ENCODE measurements at places on chromosomes 5 and 9.

DNA sequence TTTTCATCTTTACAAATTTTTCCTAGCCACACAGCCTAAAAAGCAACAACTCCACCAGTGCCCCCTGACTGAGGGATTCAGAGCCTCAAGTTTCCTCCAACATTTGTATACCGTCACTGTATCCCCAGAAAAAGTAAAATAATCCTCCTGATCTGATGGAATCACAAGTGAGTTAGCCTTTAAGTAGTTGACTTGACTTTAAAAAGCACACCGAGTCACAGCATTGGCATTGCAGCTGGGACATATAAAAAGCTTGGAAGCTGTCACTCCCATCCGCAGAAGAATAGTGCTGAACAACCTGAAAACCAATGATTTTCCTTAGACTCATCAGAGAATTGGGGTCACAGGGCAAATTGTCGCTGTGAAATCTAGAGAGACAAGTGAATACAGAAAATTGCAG is 41.6 kb upstream of the FBN2 start:
- peak; percentile 23 for DNase-seq

DNA sequence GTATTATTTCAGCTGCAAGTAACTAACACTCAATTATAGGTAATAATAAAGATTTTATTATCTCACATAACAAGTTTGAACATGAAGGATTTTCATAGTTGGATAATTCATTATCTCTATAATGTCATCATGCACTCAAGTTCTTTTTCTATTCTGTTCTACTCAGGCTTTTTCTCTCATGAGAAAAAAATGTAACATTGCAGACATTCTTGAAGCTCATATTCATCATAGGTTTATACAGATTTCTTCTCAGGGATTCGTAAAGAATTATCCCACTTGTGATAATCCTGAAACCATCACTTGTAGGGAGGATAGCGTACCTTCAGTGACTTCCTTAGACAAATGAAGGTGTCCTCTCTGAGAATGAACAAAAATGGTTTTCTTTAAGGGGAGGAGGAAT is 150.3 kb downstream of the XRCC4 start:
- no peak for DNase-seq

- no peak for DNase-seq
Measured at GRCh38 chr5:171721464-171721863, 64.2 kb upstream of the SMIM23 start.

- DNase-seq, result no peak
Measured at GRCh38 chr5:113202746-113203716, 226.4 kb downstream of the DCP2 start.

DNA sequence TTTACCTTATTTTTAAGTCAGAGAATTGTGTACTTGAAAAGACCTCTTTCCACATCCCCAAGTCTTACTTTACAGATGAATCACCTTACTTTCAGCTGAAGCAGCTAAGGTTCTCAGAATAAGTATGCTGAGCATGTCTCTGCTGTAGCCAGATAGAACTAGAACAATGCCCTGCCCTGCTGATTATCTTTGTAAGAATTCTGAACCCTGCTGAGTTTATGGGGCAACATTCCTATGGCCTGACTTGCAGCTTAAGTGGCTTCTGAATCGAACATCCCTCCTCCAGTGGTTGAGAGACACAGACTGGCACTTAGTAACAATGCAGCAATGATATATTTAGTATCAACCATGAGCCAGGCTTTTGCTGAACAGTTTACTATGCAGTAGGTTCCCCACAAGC is 592.0 kb upstream of the WWC1 start:
- DNase-seq, result peak; percentile 82

DNA sequence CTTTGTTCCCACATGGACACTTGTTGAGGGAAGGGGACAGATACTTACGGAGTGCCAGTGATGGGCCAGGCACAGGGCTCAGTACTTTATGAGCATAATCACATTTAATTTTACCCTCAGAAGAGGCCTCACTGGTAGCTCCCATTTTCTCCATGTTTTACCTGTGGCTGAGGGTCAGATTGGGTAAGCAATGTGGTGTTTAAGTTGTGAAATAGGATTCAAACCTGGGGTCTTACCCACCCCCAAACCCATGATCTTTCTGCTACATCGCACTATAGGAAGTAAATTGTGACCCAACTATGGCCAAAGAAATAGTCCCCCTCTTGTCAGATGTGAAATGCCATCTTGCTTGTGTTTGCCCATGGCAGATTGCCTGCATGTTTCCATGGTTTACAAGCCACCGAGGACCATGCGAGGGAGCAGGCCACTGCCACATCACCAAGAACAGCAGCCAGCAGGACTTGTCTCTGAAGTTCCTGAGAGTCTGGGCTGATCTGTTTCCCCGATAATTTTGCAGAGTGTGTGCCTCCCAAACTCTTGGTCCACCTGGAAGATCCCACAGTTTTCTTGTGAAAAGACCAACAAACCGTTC is 95.4 kb downstream of the MACROH2A1 start:
- no peak for DNase-seq

DNA sequence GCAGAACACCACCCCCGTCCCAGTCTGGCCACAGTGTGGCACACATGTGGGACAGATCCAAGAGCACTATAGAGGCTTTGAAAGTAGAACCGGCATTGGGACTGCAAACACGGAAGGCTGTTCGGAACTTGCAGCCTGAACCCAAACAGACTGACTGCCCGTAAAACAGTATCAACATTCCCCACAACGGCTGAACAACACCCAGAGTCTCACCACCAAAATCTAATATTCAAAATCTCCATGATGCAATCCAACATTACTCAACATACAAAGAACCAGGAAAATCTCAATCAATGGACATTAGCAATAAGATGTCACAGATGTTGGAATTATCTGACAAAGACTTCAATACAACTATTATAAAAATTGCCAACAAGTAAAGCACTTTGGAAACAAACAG is 82.3 kb downstream of the ROR2 start:
- no peak for DNase-seq

DNA sequence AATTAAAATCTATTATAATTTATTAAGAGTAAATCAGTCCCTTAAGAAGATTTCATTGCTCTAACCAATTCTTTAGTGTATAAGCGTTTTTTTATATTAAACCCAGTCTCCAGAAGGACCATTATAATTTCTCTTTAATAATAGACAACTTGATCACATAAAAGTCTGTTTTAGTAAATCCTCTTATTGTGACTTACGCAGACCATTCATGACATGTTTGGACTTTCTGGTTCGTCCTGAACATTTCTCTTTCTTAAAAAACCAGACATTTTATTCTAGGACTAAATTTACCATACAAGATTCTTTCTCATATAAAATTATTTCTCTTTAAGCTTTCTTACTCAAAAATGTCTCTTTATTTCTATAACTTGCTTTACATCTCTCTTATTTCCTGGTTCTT is 196.2 kb upstream of the RAI14 start:
- DNase-seq, result no peak

DNA sequence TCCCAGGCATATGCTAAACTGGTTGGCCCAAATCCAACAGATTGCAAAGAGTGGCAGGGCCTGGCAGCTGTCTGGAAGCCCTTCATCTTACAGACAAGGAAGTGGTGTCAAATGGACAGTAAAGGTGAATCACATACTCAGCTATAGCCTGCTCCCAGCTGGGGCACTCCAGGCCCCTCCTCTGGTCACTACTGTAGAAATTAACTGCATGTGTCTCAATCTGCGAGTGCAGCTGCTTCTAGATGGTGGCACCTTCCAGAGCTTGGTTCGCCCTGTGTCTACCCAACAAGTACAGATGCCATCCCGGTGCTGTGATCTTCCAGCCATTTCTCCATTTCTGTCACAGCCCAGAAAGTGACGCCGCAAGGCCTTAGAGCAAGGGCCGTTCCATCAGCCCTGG is 50.2 kb downstream of the OTULIN start:
- DNase-seq, result peak; percentile 29

- DNase-seq, result no peak
Measured at GRCh38 chr9:109907400-109907799, 127.4 kb downstream of the PALM2AKAP2 start.

DNA sequence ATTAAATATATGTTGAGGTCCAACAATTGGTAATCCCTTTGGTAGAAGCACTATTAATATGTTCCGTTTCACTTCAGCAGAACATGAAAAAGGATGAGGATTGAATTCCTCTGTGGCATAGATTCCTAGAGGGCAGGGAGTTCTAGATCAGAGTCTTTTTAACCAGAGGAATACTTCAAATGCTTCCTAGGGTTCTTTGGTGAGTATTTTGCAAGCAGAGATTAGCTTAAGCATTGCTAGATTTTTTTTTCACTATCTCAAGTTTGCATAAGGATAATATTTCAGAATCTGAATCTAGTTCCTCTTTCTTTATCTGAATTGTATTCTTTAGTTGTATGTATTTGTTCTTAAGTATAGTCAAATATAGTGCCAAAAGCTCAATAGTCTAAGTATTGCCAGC is 116.6 kb upstream of the ADAMTSL1 start:
- no peak for DNase-seq

GRCh38 chr5:148403344-148403743 is 19.6 kb downstream of the FBXO38 start:
- no peak for DNase-seq

DNA sequence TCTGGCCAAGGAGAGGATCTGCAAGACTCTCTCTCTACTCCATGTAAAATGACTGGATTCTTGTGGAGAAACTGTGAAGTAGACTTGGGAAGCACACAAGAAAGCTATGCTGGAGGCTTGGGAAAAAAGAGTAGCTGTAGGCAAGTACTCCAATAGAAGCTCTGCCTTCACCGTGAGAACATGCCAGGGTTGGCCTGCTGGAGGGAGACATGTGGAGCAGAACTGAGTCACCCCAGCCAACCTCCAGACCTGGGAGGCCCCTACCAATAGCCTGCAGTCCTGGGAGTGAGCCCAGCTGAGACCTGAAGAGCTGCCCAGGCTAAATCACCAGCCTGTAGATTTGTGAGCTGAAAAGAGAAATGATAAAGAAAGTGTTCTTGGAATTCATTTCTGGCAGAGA is 66.6 kb downstream of the DEPDC1B start:
- DNase-seq, result no peak

GRCh38 chr5:156799171-156799570 is 50.9 kb upstream of the PPP1R2B start:
- DNase-seq, result no peak

DNA sequence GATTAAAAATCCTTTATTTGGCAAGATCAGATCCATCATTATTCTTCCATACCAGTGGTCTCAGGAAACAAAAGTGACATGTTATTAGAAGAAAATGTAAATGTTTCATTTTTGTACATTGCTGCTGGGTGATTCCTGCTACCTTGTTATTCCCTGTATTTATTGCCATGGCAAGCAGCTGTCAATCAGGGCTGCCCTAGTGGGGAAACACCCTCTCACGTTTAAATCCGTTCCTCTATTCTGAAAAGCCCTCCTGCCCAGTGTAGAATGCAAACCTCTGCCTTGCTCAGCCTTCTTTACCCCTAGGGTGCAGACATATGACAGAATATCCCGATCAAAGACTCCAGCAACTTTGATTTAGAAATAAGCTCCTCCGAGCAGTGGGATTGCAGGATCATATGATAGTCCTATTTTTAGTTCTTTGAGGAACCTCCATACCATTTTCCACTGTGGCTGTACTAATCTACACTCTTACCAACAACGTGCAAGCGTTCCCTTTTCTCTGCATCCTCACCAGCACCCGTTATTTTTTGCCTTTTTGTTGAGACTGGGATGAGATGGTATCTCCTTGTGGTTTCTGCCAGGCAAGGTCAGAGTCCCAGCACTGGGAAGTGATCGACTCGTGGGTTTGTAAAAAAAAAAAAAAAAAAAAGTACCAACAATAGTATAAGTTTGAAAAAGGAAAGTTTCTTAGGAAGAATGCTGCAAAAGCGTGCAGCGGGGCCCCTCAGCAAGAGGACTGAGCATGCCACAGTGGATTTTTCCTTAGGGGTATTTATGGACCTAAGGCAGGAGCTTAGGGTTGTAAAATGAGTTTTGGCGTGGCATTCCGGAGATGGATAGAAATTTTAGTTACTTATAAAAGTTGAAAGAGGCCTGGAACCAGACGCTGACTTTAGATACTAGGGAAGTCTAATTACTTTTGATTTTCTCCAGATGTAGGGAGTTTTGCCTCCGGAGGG is 66.7 kb downstream of the HRH2 start:
- no peak for DNase-seq

DNA sequence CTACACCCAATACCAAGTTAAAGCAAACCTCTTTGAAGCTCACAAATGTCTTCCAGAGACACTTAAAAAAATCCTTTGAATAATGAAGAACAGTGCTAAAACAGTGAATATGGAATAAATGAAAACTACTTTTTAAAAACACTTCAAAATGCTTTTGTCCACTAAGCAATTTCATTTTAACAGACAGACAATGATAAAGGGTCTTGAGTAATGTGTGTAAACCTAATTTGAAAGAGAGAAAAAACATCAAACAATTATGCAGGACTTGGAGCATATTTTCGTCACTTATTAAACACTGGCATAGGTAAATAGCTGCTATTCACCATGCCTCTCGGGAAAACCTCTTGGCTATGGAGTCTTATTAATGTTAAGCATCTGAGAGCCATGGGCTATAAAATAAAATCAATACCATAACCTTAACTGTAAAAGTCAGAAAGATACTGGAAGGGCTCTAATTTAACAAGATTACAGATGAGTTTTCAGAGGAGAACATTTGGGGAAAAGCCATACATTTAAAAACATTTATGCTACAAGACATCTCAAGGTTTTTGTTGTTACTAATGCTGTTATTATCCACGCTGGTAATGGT is 177.8 kb downstream of the NFIB start:
- no peak for DNase-seq

- peak; percentile 65 for DNase-seq
Measured at GRCh38 chr5:157366741-157367674, 93.0 kb upstream of the NIPAL4 start.

- no peak for DNase-seq
Measured at GRCh38 chr5:158709279-158709678, 390.4 kb downstream of the EBF1 start.

- DNase-seq, result no peak
Measured at GRCh38 chr5:154456540-154456939, 10.7 kb downstream of the SAP30L start.

DNA sequence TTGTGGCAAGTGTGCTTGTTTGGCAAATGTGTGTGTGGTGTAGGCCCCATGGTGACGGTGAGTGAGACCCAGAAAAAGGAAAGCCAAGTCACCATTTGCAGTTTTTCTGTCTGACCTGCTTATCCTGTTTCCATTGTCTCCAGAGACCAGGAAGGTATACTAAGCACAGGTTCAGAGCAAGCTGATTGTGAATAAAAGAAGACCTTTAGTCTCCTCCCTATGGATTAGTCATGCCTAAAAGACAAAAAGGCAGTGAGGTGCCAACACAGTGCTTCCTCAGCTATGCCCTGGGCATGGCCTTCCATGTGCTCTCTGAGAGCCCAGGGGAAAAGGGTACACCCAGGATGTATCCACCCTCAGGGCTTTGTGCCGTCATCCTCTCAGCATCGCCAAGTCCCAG is 49.2 kb upstream of the SHOC1 start:
- no peak for DNase-seq
